Foreskin fibroblast (primary cell): ENCODE measurements at places on chromosomes 6 and 20.

DNA sequence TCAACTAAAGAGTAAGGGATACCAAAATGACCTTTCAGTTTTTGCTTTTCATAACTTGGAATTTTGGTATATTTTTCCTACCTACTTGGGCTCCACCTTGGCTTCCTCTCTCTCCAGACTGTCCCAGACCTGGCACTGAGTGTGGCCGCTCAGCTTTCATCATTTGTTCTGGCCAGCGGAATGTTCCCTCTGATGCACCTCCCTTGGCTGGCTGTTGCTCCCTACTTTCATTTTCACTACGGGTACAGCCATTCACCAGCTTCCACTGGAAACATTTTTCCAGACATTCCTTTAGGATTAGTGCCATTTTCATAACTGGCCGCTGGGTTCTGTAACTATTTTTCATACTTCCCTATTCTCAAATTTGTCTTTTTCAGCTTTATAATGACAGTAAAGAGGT is 487.4 kb downstream of the TENT5A start:
- DNase-seq: peak; percentile 43

GRCh38 chr20:4171538-4172116 is 156.3 kb upstream of the RNF24 start:
- DNase-seq: peak; percentile 38

DNA sequence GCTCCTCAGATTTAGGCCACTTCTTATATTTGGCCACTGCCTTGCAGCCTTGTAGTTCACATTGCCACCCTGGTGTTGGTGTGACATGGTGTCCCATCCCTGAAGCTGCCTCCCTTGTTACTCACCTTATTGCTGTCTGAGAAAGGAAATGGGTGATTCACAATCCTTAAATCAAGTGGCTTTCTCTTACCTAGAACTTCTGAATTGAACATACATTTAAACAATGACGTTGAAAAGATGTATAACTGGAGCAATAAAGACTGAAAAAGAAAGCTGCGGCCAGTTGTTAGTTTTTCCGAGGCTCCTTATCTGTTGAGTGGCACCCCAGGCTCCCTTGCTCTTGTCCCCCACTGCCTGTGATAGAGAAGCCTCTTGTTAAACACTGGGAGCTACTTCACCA is 28.8 kb upstream of the GNRH2 start:
- no peak for DNase-seq

GRCh38 chr6:41568585-41569384 is 22.6 kb downstream of the FOXP4 start:
- DNase-seq: peak; percentile 28

- no peak for DNase-seq
These were observed 155.5 kb downstream of the CDH26 start for GRCh38 chr20:60113771-60114170.

DNA sequence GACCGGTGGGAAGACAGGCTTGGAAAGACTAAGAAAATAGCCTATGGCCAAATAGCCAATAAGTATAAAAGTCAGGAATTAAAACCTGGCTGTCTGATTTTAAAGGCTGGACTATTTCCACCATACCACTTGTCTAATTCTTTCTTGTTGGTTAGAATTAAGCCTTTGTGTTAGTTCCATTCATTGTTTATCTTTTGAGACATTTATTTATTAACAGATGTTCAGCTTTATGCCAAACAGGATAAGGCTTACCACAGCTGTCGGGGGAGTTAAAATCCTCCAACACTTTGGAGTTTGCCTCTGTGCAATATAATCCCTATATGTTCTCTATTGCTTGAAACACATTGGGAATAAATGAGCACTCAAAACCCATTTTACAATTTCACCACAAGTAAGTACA is 208.3 kb downstream of the TMEM200A start:
- peak; percentile 18 for DNase-seq
